Pons (tissue), 1 donor: ENCODE measurements at places on chromosomes 11 and 22.
A peak's percentile ranks its signal among the peaks of the same experiment; 100 is the strongest.

DNA sequence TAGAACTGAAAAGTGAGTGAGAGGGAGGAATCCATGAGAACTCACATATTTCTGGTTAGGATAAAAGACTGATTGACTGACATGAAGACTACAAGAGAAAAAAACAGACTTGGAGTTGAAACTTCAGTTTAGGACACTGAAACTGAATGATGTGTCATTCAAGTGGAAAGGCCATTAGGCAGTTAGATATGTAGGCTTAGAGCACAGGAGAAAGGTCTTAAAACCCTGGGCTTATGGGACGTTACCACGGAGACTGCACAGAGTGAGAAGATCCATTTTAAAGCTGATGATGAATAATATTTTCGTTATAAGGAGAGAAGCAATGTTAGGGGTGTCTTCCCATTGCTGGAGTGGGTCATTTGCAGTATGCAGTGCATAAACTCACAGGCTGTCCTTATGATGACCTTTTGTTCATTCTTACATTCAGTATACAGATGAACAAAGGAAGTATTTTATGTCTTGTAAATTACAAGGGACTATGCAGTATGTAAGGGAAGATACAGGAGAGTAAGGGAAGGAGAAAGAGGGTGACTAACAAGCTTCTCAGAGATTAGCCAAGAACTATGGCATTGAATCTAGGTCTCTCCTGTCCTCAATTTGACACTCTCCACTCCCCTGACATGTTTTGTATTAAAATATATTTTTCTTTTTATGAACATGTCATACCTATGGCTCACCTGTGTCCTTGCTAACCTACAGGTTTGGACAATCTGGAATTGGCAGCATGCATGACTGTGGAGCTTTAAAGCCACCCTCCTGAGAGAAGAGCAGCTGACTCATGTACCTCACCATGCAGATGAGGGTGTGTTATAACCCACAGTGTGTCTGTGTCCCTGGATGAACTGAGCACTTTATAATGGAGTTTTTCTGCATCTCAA is 63.7 kb downstream of the MAML2 start:
- no peak for DNase-seq

GRCh38 chr11:121497176-121497998 is 44.6 kb upstream of the SORL1-AS1 start:
- DNase-seq = no peak

- no peak for DNase-seq
Observed at GRCh38 chr22:23219822-23220484, 39.6 kb downstream of the BCR start.

DNA sequence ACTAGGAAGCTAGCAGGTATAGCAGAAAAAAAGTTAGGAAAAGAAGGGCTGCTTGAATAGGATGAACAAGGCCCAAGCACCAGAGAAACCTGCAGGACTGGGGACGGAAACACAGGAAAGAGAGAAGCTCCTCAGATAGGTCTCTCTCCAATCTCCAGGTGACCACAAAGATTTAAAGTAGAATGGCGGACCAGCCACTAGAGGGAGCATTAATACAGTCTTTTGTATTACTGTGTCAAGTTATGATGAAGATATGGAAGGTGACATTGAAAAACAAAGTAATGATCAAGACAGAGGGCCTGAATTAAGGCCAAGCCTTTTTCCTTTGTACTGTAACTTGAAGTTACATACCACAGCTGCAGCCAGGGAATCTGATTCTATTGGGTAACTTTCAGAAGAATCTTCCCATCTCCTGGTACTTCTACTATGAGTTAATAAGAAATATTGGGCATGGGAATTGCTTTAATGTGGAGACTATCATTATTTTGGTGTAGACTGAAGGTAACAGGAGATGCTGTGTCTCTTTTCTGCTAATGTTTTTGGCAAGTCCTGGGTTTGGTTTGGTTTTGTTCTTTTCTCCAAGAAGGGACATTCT is 33.8 kb downstream of the OR2AG2 start:
- peak; percentile 45 for DNase-seq

- DNase-seq = peak; percentile 37
Observed at GRCh38 chr22:22408731-22409696, 99.5 kb downstream of the ZNF280B start.

DNA sequence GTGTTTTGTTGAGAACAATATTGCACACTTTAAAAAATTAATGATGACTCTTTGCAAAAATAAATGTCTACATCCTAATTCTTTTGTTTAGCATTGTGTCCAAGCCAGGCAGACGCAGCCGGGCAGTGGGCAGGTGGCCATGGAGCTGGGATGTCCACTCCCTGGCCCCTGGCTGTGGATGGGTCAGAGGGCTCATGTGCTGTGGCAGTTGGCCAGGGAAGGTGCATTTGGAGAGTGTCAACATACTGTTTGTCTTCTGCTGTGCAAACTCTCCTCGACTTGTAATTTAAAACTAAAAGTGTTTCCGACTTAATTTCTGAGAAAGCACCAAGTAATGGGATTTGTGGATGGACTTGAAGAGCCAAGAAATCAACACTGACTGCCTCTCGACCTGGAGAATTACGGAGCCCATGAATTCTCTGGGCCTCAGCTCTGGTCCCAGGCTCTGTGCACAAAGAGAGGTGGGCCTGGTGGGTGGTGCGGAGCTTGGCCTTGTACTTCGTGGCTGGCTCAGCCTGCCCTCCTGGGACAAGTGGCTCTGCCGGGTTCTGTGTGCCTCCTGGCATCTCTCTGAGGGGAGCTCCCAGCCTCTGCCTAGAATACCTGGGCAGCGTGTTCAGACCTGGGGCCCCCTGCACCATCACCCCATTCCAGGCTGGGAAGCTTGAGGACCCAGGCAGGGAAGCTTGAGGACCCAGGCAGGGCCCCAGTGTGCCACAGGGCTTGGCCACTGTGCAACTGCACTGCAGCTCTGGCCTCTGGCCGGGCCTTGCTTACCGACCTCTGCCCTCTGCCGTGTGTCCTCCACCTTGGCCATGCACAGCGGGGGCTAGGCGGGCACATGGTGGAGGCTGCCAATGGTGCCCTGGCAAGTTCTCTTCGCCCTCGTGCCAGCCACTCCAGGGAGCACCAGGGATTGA is 46.4 kb downstream of the RTN4R start:
- no peak for DNase-seq

GRCh38 chr11:34757026-34757451 is 136.1 kb downstream of the EHF start:
- DNase-seq = no peak

- peak; percentile 88 for DNase-seq
Observed at GRCh38 chr11:117098269-117099232, at the start of gene SIK3. SIK3 (minus strand) TSS chr11:117098428; CDS start chr11:117098415, 13 bp downstream.
